ENCODE measurements at places on chromosomes 5 and 9. TPM values are rescaled to one million over a fixed set of nuclear protein-coding genes. Genes with fewer than 3 reads are reported as not detected.

DNA sequence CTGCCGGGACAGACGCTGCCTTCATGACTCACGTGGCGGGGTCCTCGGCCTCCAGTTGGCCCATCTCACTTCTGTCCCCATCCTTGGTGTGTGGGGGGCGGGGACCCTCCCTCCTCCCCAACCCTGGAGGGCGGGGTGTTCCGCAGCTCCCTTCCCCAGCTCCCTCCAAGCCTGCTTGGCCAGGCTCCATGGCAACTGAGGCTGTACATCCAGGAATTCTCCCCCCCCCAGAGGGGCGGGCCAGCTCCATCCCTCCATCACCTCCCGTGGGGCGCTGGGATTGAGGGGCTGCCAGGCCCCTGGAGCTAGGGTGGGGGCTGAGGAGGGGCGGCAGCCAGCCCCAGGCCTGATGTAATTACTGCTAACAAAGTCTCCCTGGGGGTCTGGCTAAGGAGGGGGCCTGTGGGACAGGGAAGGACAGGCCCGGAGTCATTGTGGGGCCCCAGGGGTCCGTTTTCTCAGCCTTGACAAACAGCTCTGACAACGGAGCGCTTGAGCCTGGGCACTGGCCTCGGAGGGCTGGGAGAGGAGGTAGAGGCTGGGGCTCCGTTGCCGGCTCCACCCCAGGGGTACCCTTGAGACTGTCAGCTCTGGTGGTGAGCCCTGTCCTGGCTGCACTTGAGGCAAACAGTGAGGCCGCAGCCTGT is 8.0 kb downstream of the DIPK1B start:
- peak; percentile 51 for DNase-seq
- H3K36me3 ChIP-seq, result peaks cover 48% of the 10 kb centered on the region
- no peak overlapping the region for H3K27ac ChIP-seq
- no peak overlapping the region for H3K4me3 ChIP-seq

DNA sequence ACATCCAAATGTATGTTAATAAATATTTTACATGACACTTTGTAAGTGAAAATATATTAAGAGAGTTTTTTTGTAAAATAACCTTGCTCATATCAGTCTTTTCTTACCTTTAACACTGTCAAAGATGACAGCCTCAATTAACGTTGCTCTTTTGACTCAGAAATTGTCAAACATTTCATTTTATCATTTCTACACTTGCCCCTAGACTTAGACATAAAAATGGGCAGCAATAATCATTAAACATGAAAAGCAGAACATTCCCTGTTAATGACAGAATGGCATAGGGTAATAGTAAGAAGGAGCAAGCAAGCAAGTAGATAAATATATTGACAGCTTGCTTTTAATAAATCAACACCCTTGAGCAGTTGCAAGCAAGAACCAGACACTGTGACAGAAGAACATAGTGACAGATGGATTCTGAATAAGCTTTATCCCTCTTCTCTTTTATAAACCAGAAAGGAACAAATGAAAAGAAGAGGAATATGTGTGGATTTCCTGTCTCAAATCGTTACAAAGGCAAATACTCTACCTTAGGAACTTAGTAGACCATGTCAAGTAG is 796.0 kb upstream of the CHD1 start:
- no peak overlapping the region for H3K4me3 ChIP-seq
- H3K27me3 ChIP-seq, result no peaks in the 10 kb centered on the region
- no peaks in the 10 kb centered on the region for H3K36me3 ChIP-seq
- H3K4me1 ChIP-seq, result no peaks in the 10 kb centered on the region

The SLC2A6 gene
- total RNA-seq, result 0.38 TPM

The EIF4E1B gene
- total RNA-seq, result not detected

DNA sequence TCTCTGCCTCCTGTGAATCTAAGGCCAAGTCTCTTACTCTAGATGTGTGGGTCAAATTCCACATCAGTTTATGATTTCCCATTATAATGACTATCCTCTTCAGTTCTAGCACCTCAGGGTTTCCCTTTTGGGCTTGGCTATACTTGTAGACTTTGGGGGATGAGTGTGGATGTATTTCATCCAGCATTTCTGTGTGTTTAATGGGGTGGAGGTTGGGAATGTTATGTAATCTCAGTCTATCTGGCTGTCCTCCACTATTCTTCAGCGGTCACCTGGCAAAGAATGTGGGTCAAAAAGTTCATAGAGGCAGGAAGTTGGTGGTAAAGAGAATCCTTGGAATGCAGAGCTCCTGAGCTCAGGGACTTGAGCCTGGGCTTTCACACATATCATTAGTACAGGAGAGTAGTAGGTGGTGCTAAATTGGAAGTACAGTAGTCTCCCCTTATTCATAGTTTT is 64.9 kb downstream of the CFAP95 start:
- no peak for DNase-seq
- no peaks in the 10 kb centered on the region for H3K36me3 ChIP-seq
- no peak overlapping the region for H3K27ac ChIP-seq
- no peaks in the 10 kb centered on the region for H3K27me3 ChIP-seq

DNA sequence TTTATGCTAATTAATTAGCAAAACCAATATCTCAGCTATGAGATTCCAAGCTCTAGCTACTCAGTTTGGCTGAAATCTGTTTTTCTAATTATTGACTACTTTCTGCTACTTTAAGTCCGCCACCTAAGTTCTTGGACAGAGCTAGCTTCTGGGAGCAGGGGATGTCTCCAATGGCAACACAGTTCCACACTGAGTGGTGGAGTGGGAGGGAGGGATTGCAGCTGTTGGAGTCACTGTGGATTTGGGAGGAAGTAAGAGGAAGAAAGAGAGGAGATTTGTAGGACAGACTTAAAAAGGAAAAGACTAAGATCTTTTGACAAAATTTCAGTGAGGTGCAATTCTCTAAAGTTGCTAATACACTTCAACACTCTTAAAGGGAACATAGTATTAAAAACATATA is 450.8 kb downstream of the NFIB start:
- DNase-seq, result no peak
- no peak overlapping the region for H3K4me3 ChIP-seq
- H3K27ac ChIP-seq, result no peak overlapping the region
- no peaks in the 10 kb centered on the region for H3K36me3 ChIP-seq
- no peaks in the 10 kb centered on the region for H3K4me1 ChIP-seq

The CCL21 gene
- not detected for total RNA-seq
